ENCODE measurements at places on chromosomes 13 and 19. TPM values are rescaled to one million over a fixed set of nuclear protein-coding genes. Genes with fewer than 3 reads are reported as not detected.
A peak's percentile ranks its signal among the peaks of the same experiment; 100 is the strongest.

DNA sequence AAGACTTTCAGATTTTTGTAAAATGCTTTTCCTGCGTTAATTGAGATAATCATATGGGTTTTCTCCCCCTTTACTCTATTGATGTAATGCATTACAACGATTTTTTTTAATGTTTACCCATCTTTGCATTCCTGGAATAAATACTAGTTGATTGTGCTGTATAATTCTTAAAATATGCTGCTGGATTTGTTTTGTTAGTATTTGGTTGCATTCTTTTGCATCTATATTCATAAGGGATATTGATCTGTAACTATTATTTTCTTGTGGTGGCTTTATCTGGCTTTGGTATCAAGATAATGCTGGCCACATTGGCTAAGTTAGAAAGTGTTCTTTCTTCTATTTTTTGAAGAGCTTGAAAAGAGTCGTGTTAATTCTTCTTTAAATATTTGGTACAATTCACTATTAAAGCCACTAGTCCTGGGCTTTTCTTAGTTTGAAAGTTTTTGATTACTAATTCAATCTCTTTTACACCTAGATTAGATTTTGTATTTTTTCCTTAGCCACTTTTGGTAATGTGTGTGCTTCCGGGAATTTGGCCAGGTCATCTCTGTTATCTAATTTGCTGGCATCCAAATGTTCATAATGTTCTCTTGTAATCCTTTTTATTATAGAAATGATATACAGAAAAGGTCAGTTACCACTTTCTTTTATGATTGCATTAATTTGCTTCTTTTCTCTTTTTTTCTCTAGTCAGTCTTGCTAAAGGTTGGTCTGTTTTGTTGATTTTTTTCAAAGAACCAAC is 29.8 kb downstream of the KL start:
- H3K27me3 ChIP-seq: no peaks in the 10 kb centered on the region
- H3K27ac ChIP-seq: no peak overlapping the region
- no peak overlapping the region for H3K4me3 ChIP-seq
- H3K4me1 ChIP-seq: no peaks in the 10 kb centered on the region

DNA sequence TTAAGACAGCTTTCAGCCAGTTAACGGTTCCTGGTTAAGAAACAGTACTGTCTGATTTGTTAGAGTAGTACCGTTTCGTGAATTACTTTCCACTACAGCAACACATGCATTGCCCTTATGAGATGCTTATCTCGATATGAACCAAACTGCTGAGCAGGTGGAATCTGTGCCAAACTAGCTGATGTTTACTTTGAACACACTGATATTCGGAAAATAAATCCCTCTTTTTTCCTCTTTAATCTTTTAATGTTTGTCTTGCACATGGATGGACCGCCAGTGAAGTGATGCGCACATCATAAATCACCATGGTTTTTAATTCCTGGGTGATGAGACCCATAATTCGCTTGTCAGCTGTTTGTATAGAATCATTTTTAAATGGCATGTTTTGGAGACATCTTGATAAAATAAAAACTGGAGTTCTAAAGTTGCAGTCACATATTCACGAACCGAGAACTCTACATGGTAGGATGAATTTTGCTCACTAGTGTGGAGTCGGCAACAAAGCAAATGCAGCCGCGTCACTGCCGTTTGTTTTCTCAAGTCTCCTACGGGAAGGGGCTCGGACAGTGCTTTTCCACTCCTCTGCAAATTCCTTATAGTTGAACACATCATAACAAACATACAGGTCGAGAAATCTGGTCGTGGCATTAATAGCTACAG is 1.1 kb downstream of the GJA3 start:
- no peaks in the 10 kb centered on the region for H3K4me1 ChIP-seq
- no peaks in the 10 kb centered on the region for H3K36me3 ChIP-seq
- peaks cover 68% of the 10 kb centered on the region for H3K27me3 ChIP-seq
- DNase-seq: peak; percentile 5
- H3K4me3 ChIP-seq: peak overlapping the region; percentile 73

- DNase-seq: peak; percentile 44
- H3K27ac ChIP-seq: no peak overlapping the region
- no peaks in the 10 kb centered on the region for H3K27me3 ChIP-seq
- no peak overlapping the region for H3K4me3 ChIP-seq
These were observed 5.7 kb downstream of the R3HDM4 start for GRCh38 chr19:907183-907853.

Gene VSIG10L
- total RNA-seq: 11.5 TPM

Gene FFAR1
- total RNA-seq: not detected

Gene KLK12
- total RNA-seq: not detected

DNA sequence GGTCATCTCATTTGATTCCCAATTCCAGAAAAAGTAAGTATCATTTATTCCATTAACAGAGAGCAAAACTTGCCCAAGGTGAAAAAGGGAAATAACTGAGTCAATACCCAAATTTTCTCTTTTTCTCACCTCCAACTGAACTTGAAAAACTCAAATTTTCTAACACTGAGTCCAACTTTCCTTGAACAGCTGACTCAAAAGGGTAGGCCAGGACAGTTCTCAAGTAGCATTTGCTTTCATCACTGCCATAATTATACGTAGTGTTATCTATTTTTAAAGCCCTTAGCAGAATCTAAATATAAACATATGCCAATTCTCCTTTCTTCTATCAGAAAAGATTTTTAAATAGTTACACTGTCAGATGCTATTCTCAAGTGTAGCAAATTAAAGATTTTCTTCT is 3.5 kb downstream of the N4BP2L2 start:
- H3K36me3 ChIP-seq: peaks cover 27% of the 10 kb centered on the region
- H3K4me3 ChIP-seq: peak overlapping the region; percentile 44
- no peak for DNase-seq
- H3K27ac ChIP-seq: no peak overlapping the region

DNA sequence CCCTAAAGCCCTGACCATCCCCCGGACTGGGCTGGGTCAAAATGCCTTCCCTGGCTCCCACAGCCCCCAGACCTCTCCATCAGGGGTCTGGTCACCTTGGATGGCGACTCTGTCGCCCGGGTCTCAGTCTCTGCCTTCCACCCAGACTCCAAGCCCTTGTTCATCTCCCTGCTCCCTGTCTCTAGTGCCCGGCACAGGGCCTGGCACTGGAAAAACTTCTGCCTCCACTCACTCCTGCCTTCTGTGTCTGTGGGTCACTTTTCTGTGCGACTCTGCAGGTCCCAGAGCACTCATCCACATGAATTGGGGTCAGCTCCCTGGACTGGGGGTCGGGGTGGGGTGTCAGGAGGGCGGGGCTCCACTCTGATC is 1.1 kb downstream of the ZNF787 start:
- peaks cover 3% of the 10 kb centered on the region for H3K4me1 ChIP-seq
- peak overlapping the region; percentile 58 for H3K27ac ChIP-seq
- no peak for DNase-seq
- no peaks in the 10 kb centered on the region for H3K27me3 ChIP-seq
- H3K36me3 ChIP-seq: peaks cover 14% of the 10 kb centered on the region
- H3K4me3 ChIP-seq: peak overlapping the region; percentile 87
